Ovary (tissue), 10 donors: ENCODE measurements at places on chromosomes 4 and X.

DNA sequence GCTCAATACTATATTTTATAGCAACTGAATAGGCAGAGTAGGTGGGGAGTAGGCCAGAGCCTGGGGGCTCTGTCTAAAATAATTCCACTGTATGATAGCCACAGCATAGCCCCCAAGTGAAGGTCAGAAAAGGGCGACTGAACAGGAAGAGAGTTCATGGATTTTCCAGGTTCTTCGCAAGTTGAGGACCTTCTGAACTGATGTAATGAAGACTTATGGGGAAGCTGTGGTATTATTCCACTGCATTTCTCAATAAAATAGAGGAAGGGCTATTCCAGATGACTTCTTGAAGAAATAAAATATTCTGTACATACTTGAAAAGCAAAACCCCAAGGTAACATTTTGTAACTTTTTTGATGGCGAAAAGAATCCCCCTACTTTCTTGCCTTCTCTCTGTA, 231.4 kb upstream of the GPC4 start:
- no peaks in the 10 kb centered on the region for H3K36me3 ChIP-seq
- no peaks in the 10 kb centered on the region for H3K27me3 ChIP-seq
- no peaks in the 10 kb centered on the region for H3K4me1 ChIP-seq
- H3K27ac ChIP-seq, result no peak overlapping the region
- no peak overlapping the region for H3K4me3 ChIP-seq
- DNase-seq, result no peak

DNA sequence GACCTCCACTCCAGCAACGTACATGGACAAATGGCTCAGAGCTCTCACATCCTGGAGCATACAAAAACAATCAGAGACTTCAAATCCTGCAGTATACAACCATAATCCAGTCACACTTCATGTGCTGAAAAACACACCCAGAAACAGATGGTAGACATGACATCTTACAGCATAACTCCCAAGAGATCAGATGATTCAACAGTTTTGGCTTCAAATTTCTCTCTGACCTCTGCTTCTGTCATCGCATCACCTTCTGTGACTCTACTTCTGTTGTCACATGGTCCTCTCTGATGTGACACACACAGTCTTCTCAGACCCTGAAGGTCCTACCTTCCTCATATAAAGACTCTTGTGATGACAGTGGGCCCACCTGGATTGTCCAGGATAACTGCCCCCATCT, 18.5 kb downstream of the SUV39H1 start:
- no peak for DNase-seq
- no peaks in the 10 kb centered on the region for H3K27me3 ChIP-seq
- no peaks in the 10 kb centered on the region for H3K4me1 ChIP-seq
- no peak overlapping the region for H3K27ac ChIP-seq
- H3K36me3 ChIP-seq, result no peaks in the 10 kb centered on the region

DNA sequence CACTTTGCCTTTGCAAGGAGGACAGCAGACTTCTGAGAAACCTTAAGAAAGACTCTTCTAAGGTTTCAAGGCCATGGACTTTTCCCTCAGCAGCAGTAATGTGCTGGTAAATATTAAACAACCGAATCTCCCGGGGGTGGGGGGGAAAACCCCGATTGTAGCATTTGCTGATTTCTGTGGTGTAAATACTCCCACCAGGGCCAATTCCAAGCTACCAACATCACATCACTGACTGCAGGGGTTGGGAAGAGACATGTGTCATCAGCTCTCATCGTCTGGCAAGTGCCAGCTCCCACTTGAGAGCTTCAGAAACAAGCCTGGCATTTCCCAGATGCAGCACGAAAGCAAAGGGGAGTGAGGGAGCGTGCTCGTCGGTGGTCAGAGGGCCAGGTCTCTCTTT, 101.2 kb downstream of the BCOR start:
- no peak overlapping the region for H3K4me3 ChIP-seq
- no peak overlapping the region for H3K27ac ChIP-seq
- no peaks in the 10 kb centered on the region for H3K27me3 ChIP-seq
- no peaks in the 10 kb centered on the region for H3K4me1 ChIP-seq
- no peaks in the 10 kb centered on the region for H3K36me3 ChIP-seq

DNA sequence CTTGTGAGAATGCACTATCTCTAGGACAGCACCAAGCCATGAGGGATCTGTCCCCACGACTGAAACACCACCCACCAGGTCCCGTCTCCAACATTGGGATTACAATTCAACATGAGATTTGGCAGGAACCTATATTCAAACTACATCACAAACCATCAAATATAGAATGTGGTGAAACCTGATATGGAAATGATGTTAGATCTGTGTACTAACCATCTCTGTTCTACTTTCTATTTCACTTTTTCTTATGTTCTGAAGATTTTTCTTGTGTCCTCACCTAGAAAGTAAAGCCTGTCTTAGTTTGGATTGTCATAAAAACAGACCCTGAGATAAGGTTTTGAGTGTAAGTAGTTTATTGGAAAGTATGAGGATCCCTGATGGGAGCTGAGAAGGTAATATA, 37.8 kb upstream of the TACR3 start:
- no peaks in the 10 kb centered on the region for H3K36me3 ChIP-seq
- no peak overlapping the region for H3K27ac ChIP-seq
- no peaks in the 10 kb centered on the region for H3K4me1 ChIP-seq
- no peaks in the 10 kb centered on the region for H3K27me3 ChIP-seq

- H3K27ac ChIP-seq, result no peak overlapping the region
- no peaks in the 10 kb centered on the region for H3K36me3 ChIP-seq
- H3K4me3 ChIP-seq, result no peak overlapping the region
- peak; percentile 34 for DNase-seq
- no peaks in the 10 kb centered on the region for H3K27me3 ChIP-seq
Measured at GRCh38 chrX:24842486-24842885, 148.8 kb downstream of the POLA1 start.

DNA sequence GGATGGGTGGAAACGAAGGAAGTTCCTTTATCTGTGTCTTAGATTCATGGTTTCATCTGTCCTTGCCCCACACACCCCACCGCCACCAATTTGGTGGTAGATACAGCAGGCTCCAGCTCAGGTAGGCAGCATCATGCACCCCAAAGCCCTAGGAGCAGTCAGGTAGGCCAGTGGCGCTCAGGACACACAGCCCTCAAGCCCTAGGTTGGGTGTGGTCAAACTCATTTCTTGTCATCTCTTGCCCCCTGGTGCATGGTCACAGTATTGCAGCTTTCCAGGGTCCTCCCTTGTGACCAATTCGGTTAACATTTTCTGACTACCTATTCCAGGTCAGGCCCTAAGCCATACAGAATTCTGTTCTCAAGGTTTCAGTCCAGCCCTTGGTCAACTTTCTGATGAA, 14.5 kb upstream of the PRRG3 start:
- H3K27me3 ChIP-seq, result no peaks in the 10 kb centered on the region
- H3K27ac ChIP-seq, result no peak overlapping the region
- H3K4me3 ChIP-seq, result no peak overlapping the region
- H3K36me3 ChIP-seq, result no peaks in the 10 kb centered on the region
